Ecto neural progenitor cell (in vitro differentiated cells): ENCODE measurements at places on chromosomes 13 and 19.

DNA sequence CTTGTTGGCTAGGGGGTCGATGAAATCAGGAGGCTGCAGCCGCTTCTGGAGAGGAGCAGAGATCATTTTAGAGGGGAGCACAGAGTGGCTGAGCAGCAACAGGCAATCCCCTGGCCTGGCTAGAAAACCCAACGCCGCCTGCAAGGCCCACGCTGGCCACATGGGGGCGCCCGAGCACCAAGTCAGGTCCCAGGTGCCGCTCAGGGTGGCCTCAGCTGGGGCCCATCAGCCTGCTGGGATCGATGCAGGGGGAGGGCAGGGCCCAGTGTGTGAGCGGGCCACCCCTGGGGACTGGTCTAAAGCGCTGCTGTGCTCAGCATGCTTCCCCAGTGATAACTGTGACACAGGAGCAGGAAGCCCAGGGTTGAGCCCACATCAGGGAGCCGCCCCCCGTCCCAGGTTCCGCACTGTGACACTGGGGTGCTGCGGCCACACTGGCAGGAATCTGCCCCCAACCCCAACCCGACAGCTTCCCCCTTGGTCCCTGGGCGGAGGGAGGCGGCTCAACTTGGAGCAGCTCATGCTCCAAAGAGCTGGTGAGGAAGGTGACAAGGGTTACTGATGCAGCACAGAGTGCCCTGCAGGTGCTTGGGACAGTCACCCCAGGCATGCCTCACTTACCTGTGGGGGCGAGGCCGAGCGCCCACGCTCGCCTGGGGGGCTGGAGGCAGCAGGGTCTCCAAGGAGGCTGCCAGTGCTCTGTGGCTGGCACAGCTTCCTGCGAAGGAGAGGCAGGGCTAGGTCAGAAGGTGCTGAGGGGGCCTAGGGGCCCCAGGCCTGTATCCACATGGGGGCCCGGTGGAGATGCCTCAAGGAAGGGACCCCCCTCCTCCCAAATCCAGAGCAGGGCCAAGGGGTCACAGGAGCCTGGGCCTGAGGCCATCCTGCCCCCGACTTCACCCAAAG, 13.3 kb upstream of the ISYNA1 start:
- peak; percentile 93 for DNase-seq

- DNase-seq, result peak; percentile 90
Measured at GRCh38 chr13:23433171-23434153, at the start of gene SACS. Gene SACS (minus strand): TSS chr13:23433702. CDS start chr13:23411239, 22,463 bp downstream.

- DNase-seq, result no peak
Measured at GRCh38 chr13:98246538-98247172, 69.6 kb upstream of the RNF113B start.

DNA sequence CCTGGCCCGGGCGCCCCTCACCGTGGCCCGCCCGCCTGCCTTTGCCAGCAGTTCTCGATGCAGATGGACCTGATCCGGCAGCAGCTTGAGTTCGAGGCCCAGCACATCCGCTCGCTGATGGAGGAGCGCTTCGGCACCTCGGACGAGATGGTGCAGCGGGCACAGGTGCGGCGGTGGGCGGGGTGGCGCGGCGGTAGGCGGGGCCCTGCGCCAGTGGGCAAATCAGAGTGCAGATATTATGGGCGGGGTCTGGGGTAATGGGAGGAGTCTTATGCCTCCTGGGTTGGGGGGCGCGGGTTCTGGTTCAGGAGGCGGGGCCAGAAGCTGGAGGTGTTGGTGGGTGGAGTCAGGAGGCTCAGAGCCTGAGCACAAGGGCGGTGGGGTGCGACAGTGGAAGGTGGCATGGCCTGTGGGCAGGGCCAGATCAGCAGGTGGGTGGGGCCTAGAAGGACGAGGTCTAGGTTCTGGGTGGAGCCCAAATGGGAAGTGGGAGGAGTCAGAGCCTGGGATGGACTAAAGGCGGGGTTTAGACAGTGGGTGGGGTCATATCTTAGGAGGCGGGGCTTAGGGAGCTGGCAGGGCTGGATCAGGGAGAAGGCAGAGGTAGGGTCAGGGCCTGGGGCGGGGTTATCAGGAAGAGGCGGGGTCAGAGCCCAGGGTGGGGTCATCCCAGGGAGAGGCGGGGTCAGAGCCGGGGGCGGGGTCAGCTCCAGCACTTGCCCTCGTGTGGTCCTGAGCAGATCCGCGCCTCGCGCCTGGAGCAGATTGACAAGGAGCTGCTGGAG, 5.6 kb downstream of the APC2 start:
- DNase-seq, result peak; percentile 88

DNA sequence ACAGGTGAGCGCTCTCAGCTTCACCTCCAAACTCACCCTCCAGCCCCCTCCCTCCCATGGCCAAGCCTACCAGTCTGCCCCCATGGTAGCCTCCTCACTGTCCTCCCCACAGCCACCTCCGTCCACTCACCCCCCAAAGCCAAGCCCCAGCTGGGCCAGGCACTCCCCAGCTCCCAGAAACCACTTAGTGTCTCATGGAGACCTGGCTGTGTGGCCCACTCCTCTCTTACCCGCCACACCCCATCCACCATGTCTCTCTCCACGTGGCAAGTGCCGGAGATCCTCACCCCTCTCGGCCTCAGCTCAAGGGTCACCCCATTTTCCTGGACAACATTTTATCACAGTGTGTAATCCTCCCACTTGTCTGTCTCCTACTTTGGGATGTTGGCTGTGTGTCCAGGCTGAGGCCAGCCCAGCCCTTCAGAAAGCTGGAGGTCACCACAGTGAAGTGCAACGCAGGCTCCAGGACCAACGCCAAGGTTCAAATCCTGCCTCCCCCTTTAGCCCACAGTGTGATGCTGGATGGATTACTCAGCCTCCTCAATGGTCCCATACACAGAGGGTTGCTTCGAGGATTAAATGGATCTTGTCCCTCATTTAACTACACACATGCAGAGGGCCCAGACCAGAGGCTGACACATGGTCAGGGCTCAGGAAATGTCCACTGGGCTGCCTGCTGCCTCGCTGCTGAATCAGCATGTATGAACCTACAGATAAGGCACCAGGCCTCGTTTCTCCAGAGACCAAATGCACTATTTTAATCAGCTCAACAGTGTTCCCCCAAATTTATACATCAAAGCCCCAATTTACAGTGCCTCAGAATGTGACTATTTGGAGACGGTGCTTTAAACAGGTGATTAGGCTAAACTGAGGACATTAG, 71.3 kb downstream of the CEBPG start:
- no peak for DNase-seq

DNA sequence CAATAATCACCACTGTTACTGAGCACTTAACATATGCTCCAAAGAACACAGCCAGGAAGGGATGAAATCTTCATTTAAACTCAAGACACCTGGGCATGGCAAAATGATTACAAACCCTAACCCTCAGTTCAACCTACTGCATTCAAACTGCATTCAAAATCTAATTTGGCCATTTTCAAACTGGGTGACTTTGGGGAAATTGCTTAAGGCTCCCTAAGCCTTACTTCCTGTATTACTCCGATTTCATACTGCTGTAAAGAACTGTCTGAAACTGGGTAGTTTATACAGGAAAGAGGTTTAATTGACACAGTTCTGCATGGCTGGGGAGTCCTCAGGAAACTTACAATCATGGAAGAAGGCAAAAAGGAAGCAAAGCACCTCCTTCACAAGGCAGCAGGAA, 50.4 kb downstream of the CBY2 start:
- DNase-seq, result no peak

DNA sequence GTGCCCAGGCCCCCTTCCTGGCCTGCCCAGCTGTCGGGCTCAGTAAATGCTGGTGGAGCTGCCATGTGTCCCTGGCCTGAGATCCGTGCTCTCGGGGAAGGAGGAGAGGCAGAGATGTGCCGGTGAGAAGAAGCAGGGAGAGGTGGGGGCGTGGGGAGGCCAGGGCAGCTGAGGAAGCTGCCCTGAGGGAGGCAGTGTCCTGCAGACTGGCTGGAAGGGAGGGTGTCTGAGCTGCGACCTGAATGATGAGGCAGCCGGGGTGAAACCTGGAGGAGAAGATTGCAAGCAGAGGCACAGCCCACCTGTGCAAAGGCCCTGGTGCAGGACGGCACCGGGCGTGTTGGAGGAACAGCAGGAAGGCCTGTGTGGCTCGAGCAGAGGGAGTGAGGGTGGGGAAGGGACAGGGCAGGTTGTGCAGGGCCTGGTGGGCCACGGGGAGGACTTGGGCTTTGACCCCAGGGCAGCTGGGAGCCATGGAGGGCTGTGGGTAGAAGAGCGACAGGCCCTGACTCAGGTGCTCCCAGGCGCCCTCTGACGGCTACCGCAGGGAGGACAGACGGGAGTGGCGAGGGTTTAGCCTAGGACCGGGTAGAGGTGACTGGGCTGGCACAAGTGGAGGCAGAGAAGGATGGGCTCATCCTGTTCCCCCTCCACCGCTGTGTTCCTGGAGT, 14.0 kb upstream of the CELF5 start:
- peak; percentile 66 for DNase-seq

GRCh38 chr19:35513628-35514281, at the start of gene DMKN:
Gene DMKN (minus strand): TSS chr19:35513649. CDS start chr19:35513475, 174 bp downstream.
- DNase-seq, result no peak

GRCh38 chr19:42286349-42287016, 15.4 kb upstream of the PRR19 start:
- DNase-seq, result no peak

DNA sequence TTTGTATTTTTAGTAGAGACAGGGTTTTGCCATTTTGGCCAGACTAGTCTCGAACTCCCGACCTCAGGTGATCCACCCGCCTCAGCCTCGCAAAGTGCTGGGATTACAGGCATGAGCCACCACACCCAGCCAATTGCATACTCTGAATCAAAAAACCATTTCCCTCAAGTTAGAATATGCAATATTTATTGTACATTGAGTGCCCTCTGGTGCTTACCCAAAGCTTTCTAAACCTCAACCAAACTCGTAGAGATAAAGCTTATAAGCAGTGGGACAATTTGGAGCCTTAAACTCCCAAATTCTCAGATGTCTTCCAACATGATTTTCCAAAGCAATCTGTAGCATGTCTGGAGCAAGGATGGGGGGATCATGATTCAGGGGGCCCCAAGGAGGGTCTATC, 22.4 kb downstream of the RFXAP start:
- DNase-seq, result no peak

DNA sequence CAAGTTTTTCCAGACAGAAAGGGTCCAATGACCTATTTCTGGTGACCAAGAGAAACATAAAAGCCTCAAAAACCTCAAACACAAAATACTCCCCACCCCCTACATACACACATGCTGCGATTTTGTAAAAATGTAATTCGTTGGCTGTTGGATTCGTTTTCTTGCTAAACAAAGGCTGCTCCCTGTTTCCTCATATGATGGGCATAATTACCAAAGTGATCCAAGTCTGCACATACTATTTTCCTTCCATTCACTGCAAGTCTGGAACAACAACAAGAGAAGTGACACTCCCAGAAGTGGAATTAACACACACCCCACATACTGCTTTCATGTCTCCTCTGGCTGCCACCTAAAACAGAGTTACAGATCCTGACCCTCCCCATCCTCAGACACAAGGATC, 131.9 kb downstream of the RAP2A start:
- DNase-seq, result no peak

DNA sequence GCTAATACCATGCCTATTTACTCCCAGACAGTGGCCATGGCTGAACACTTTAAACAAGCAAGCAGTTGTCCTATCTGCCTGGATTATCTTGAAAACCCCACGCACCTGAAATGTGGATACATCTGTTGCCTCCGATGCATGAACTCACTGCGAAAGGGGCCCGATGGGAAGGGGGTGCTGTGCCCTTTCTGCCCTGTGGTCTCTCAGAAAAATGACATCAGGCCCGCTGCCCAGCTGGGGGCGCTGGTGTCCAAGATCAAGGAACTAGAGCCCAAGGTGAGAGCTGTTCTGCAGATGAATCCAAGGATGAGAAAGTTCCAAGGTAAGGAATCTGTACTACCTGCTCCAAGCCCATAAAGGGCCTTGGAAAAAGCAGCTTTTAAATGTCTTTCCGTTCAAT, 8.6 kb downstream of the RFPL4AL1 start:
- DNase-seq, result no peak

DNA sequence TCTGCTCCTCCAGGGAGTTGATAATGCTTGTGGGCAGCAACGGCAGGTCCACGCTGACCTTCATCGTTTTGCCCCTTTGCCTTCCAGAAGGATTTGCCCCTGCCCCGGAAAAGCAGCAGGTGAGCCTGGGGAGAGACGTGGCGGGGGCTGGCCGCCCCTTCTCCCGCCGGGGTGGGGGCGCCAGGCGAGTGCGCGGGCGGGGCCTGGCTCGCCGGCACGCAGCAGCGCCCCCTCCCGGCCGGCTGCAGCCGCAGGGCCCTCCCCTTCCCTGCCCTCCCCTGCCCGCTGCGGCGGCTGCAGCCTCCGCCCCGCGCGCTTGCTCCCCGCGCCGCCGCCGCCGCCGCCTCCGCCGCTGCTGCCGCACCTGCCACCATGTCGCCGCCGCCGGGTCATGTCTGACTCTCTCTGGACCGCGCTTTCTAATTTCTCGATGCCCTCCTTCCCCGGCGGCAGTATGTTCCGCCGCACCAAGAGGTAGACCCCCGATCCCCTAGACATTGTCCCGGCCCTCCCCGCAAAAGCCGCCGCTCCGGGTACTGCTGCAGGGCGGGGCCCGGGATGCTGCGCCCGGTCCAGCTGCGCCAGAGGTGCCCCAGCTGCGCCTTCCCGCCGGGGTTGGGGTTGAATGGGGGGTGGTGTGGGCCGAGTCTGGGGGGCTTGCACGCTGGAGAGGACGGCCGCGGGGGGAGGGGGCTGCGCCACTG, at the start of gene MAST1:
Gene MAST1 (plus strand): TSS at position 334 of the 704 bp plus-strand sequence. CDS start 58 bp downstream, at position 392.
- peak; percentile 82 for DNase-seq

GRCh38 chr19:3506384-3507340, 551 bp downstream of the FZR1 start:
- peak; percentile 61 for DNase-seq

DNA sequence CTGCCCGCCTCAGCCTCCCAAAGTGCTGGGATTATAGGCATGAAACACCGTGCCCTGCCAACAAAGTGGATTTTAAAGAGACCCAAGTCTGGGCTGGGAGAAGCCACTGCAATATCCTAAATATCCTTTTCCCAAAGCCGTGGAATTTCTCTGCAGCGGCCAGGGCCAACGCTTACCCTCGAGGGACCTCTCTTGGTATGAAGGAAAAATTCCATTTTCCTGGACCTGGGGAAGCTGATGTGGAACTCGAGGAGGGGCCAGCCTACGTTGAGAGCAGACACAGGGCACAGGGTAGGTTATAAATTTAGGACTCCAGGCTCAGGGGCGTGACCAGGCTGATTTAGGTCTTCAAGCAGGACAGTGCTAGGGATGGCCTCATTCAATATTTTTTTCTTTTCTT, 17.7 kb upstream of the UPF1 start:
- no peak for DNase-seq
